Cerebellar nuclear complex (tissue), 1 donor: ENCODE measurements at places on chromosomes 16 and 17.

- DNase-seq, result no peak
Observed at GRCh38 chr17:48513666-48514455, 16.9 kb downstream of the HOXB1 start.

DNA sequence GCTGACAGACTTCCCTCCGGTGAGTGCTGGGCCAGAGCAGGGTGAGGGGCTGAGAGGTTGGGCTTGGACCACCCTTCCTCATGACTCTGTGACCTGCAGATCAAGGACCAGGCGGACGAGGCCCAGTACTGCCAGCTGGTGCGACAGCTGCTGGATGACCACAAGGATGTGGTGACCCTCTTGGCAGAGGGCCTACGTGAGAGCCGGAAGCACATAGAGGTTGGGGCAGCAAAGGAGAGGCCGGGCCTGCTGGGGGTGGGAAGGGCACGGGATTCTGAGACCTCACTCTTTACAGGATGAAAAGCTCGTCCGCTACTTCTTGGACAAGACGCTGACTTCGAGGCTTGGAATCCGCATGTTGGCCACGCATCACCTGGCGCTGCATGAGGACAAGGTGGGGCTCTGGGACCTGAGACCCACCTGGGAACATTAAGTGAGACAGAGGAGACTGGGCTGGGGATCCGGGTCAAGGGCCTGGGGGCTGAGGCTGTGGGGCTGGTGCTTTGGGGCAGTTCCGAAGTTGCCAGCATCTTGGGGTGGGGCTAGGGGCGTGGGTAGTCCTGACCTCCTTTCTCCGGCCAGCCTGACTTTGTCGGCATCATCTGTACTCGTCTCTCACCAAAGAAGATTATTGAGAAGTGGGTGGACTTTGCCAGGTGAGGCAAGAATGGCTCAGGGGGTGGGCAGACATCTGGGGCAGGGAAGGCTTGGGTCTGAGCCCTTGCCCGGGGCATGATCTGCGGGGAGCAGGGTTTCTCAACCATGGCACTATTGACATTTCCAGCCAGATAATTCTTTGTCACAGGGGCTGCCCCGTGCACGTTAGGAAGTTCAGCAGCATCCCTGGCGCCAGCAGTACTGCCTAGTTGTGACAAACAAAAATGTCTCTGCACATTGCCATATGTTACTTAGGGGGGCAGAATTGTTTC is 2.2 kb downstream of the BCKDK start:
- no peak for DNase-seq

- no peak for DNase-seq
Observed at GRCh38 chr16:74667255-74667700, 601 bp upstream of the RFWD3 start.

DNA sequence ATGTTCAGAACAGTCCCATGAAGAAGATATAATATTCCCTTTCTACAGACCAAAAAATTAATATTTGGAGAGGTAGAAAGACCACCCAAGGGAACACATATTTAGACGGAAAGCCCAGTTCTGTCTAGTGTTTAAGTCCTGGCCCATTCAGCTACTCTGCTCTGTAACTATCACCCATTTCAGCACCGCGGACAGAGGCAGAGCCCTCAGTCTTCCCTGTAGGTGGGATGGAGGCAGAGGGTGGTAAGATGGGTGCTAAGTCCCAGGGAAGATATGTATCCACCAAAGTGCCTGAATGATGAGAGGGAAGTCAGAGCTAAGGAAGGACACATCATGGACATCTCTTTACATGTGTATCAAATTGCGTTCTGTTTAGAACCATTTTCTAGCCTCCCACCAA is 27.8 kb upstream of the C16orf78 start:
- no peak for DNase-seq

- no peak for DNase-seq
Observed at GRCh38 chr16:49556606-49557446, 183.2 kb downstream of the C16orf78 start.

DNA sequence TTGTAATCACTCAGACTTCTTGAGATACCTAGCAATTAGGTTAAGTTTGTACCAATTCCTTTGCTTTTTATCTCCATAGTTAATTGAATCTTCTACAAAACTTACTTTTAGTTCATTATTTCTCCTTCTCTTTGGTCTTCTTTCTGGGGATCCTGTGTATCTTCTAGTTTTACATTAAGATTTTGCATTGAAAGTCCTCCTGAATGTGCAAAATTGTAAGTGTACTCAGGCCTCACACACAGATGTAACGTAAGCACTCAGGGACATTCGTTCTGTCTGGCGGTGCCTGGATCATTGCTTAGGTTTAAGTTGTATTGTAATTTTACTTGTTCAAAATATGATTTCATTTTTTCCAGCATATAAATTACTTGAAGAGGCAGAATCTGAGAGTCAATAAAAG is 222.6 kb upstream of the CPHXL start:
- no peak for DNase-seq

GRCh38 chr16:10791048-10791447 is 27.5 kb downstream of the TVP23A start:
- DNase-seq, result no peak

DNA sequence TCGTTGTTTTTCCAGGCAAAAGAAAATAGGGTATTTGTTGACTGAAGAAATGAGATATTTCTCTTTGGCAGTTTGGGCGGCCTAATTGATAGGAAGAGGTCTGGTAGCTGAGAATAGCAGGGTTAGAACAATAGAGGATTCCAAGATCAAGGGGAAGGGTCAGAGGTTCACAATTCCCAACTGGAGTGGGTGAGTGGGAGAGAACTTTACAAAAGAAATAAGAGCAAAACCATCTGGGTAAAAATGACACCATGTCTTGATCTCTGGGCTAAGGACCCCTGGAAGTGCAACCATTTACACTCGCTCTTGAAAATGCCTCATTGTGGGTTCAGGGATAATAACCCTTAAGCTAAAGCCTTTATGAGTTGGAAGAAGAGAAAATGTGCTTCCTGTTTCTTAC is 180.5 kb downstream of the CDH13 start:
- no peak for DNase-seq

- no peak for DNase-seq
Observed at GRCh38 chr16:86099326-86099725, 200.4 kb downstream of the IRF8 start.

- no peak for DNase-seq
Observed at GRCh38 chr17:63066158-63066813, 100.3 kb downstream of the TANC2 start.

DNA sequence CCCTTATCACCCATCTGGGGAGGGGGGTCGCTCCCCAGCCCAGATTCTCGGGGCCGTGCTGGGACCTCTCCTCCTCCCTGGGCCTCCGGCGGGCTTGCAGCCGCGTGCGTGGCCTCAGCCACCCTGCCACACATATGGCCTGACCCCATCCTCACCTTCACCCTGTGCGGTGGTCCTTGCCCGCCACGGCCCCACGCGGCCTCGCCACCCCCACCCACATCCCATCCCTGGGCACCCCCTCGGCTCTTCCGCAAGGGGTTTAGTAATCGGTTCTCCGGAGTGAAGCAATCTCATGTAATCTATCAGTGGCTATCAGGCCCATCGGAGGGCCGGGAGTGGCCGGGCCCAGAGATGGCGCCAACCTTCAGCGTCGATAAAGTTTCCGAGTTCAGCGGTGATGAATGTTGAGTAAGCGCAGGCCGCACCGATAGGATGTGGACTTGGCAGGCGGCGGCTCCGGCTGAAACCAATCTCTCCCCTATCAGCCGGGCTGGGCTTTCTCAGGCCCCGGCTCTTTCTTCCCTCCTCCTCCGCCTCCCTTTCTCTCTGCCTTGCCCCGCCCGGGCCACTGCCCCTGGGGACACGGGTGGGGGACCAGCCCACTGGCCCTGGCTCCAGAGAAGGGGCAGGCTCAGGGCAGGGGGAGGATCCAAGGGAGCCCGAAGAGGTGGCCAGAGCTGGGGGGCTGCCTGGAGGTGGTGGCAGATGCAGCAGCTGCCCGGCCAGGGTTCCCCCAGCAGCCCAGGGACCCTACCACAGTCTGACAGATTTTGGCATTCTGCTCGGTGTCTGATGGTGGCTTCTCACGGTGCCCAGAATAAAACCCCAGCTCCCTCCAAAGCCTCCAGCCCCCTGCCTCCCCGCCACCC is 20.8 kb downstream of the ZFPM1 start:
- DNase-seq, result no peak

- no peak for DNase-seq
Observed at GRCh38 chr16:81694494-81695280, 84.4 kb upstream of the PLCG2 start.

- no peak for DNase-seq
Observed at GRCh38 chr17:64073771-64074703, 53.6 kb upstream of the ICAM2 start.

- no peak for DNase-seq
Observed at GRCh38 chr16:1313721-1314369, 4.4 kb downstream of the UBE2I start.

- no peak for DNase-seq
Observed at GRCh38 chr17:64635647-64636305, 26.3 kb downstream of the SMURF2 start.

DNA sequence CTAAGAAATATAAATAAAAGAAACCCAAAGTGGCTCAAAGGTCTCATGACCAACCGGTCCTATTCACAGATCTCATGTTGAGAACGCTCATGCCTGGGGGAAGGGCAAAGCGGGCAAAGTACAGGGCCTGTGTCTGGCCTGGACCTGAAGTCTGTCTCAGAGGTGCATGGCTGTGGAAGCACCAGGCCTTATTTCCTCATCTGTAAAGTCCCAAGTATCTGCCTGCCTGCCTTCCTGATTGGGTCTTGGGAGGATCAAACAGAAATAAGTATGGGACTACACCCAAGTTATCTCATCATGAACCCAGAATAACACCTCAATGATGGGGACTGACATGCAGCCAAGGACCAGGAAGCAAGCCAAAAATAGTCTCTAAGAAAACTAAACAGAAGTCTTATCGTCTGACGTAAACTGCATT is 14.2 kb downstream of the AXIN2 start:
- no peak for DNase-seq

- no peak for DNase-seq
Observed at GRCh38 chr16:31382485-31383161, 10.5 kb upstream of the ITGAD start.

GRCh38 chr17:29243792-29244191 is 2.9 kb upstream of the CRYBA1 start:
- no peak for DNase-seq

- no peak for DNase-seq
Observed at GRCh38 chr16:57066625-57067024, 25.8 kb upstream of the CPNE2 start.

- no peak for DNase-seq
Observed at GRCh38 chr16:28189245-28189644, 22.5 kb downstream of the XPO6 start.

GRCh38 chr17:4806456-4806776 is 536 bp upstream of the PLD2 start:
- no peak for DNase-seq

GRCh38 chr17:77926981-77927380 is 31.5 kb upstream of the TNRC6C start:
- DNase-seq, result no peak

DNA sequence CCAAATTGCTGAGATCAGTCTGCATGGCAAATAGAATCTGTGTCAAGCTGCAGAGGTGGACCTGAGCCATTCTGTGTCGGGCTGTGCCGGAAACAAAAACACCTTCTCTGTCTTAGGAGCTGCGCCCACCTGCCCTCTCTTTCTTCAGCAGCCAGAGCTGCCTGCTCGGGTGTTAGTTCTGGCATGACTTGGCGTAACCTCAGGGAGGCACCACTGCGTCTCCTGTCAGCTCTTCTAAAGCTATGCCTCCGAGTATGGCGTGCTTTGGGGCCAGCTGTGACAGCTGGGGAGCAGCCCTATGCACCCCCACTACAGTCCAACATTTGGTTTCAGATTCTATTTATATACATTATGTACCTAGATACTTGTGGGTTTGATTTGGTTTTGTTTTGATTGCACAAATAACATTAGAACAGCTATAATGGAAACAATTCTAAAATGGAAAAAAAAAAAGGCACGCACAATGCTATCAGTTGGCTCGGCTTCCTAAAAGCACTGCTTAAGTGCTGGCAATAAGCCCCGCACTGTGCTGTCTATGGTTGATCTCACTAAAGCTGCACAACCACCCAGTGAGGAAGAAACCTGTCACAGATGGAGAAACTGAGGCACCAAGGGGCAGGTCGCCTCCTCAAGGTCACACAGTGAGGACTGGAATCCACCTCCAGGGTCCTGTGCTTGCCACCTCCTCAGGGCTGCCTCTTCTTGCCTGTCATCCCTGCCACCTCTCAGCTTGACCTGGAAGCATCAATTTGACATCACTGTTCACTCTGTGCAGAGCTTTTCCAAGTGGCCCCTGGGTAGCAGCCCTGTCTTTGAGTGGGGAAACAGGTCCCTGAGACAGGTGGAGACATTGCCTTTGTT is 18.7 kb upstream of the ADGRG1 start:
- DNase-seq, result no peak

GRCh38 chr17:28892024-28892423 is 5.5 kb downstream of the FLOT2 start:
- no peak for DNase-seq

DNA sequence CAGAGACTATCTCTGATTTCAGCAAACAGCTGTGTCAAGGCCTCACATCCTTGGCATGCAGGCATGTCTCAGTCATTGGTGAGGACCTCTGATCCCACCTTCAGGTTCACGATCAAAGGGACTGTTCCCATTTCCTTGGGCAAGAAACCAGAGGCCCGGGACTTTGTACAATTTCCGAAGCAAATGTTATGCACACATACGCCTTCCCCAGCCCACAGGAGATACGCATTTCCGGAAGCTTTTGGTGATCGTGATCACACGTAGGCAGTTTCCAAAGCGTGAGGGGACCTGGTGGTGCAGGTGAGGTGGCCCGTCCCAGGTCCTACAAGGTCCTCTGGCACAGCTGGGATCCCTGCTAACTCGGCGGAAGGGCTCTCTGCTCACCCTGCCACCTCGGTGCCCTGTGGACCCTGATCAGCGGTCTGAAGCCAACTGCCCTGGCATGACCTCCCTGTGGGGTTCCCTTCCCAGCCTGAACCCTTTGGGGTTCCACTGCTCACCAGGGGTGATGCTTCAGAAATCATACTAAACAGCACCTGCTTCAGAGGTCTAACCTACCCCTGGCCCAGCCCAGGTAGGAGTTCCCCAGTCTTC is 28.8 kb upstream of the KLHDC4 start:
- DNase-seq, result no peak

GRCh38 chr16:87304951-87305350 is 12.2 kb downstream of the C16orf95 start:
- DNase-seq, result no peak

DNA sequence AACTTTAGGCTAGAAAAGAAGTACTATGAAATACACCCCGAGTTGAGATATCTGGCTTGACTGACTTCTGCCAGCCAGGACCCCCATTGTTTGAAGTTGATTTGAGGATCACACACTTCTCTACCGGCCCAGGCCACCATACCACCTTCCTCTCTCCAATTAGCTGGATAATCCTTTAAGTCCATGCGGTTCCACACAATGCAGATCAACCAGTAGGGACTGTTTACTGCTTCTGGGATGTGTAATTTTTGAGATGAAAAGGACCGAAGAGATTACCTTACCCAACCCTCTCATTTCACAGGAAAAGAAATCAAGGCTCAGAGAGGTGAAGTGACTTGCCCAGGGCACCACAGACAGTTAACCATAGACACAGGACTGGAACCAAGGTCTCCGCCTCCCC is 20.5 kb downstream of the ERN1 start:
- DNase-seq, result no peak
